ENCODE measurements at places on chromosomes 7 and 10.

DNA sequence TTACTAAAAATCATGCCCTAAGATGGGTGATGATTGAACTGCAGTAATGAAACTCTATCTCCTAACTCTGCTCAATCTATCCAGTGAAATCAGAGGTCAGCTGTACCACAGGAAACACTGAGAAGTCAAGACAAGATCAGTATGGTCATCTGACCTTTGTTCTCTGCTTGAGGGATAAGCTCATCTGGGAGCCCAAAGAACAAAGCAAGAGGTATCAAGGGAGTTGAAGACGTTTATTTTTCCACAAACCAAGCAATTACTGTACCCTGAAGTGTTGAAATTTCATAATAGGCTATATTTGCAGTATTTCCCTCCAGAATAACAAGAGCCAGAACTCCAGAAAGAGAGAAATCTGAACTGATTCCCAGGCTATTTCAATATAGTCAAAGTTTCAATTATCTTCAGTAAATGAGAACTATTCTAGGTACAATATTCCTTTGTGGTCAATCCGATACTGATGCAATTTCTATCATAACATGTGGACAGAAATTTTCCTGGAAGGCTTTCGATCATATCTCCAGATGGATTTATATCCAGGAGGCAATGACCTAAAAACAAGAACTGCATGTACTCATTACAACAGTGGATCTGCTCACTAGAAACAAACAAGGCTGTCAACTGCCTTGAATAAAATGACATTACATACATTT, 345.3 kb downstream of the TNS3 start:
- DNase-seq = no peak

DNA sequence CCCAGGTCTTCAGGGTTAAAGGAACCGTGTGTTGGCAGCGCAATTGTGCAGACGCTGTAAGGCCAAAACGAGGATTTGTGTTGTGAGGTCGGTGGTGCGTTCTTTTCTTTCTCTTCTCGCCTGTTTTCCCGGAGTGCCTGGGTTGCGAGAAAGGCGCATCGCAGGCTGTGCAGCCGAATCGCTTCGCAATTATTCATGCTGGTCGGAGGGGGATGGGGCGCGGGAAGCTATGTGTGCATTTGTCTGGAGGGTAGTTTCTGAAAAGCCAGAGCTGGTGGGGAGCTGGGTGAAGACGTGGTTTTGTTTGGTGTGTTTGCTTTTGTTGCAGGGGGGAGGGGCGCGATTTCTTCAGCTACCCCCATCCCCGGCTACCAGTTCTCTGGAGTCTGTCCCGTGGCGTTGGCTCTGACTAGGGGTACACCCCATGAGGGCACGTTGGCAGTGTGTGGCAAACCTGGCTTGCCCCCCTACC, 2.1 kb downstream of the MXI1 start:
- no peak for DNase-seq

- no peak for DNase-seq
Measured at GRCh38 chr7:219581-220150, 27.3 kb downstream of the FAM20C start.

DNA sequence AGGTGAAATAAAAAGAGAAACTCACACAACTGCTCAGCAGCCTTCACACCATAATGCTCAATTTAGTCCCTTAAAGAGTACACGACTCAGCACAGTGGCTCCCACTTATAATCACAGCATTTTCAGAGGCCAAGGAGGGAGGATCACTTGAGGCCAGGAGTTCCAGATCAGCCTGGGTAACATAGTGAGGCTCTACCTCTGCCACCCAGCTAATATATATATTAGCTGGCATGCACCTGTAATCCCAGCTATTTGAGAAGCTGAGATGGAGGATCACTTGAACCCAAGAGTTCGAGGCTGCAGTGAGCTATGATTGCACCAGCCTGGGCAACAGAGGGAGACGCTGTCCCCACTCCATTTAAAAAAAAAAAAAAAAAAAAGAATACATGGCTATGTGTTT, 2.2 kb downstream of the ITIH2 start:
- no peak for DNase-seq

DNA sequence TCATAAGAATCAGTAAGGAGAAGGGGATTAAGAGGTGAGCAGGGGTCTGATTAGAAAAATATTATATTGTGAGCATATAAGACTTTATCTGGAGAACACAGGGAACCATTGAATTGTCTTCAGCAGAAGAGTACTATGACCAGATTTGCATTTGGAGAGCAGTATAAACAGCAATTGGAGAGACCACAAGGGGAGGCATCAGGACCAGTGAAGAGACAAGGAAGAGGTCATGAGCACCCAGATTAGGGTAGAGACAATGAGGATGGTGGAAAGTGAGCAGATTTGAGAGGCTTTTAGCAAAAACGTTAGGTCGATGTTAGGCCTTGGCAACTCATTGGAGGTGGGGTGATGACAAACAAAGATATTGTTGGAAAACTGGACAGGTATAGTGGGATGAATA, 13.0 kb upstream of the SMIM30 start:
- DNase-seq = no peak

DNA sequence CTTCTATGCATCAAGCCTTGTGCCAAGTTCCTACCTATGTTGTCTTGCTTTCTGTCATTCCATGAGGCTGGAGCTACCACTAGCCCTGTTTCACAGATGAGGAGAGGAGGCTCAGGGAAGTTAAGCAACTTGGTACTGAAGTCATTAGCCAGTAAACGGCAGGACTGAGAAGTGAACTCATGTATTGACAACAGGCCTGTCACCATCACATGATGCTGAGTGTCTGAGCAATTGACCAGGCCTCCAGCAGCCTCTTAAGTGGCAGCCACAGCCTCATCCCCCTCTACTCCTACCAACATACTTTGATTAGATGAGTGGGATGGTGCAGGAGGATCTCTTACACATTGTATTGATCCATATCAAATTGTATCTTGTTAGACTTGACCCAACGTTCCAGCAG, 317.6 kb downstream of the GRID1 start:
- DNase-seq = no peak

- DNase-seq = no peak
Measured at GRCh38 chr10:19111501-19112267, 63.1 kb downstream of the MALRD1 start.

DNA sequence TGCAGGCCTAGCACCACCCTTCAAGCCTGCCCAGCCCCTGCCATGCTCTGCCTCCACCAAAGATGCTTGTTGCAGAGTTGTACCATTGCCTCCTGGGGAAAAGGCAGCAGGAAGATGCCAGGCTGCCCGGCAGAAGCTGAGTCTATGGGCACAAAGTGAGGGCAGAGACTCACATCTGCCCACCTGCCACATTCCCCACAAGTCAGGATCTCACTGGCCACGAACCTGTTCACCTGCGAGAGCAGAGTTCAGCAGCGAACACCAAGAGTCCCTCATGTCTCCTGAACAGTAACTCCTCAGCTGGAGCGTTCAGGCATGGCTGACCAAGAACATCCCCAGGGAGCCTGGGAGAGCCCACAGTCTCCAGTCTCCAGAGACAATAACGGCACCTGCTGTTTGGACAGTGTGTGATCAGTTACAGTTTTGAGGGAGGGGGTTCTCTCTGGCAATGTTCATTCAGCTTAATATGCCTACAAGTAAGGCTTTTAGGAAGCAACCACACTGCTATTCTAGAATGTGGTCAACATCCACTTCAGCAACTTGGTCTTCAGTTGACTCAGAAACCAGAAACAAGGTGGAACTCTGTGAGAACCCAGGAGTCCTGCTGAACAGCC, 78.5 kb downstream of the GRID1 start:
- DNase-seq = no peak

GRCh38 chr10:122466951-122467381, 5.6 kb downstream of the HTRA1 start:
- DNase-seq = no peak

DNA sequence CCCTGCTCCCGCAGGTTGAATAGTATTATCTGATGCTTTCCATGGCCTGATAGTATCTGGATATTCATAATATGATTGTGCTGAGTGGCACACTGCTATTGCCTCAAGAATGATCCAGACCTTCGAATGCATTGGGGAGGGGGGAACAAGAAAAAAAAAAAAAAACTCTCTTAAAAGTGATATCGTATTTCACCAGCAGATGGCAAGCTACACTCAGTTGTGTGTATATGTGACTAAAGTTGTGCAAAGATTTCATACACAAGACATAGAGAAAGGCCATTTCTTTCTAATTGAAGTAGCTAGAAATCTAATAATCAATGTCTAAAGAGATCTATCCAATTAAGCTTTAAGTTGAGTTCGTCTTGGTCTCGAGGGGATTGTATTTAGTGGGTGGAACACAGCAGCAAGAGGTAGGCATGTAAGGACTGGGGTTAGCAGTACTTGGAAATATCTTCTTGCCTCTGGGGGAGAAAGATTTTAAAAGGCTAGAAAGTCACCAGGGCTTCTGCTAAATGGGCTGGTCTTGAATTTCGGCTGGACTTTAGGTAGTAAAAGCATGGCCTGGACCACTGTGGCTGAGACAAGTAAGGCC, 15.3 kb downstream of the SFRP4 start:
- no peak for DNase-seq

- no peak for DNase-seq
Measured at GRCh38 chr7:96122746-96123145, 199.2 kb downstream of the SLC25A13 start.

All from NCI-H2227 treated with DMSO at 0.1 percent for 48 hours (cell line).